Heart right ventricle (tissue), 16 donors: ENCODE measurements at places on chromosomes 1 and 21. TPM values are rescaled to one million over a fixed set of nuclear protein-coding genes. Genes with fewer than 3 reads are reported as not detected.
A peak's percentile ranks its signal among the peaks of the same experiment; 100 is the strongest.

DNA sequence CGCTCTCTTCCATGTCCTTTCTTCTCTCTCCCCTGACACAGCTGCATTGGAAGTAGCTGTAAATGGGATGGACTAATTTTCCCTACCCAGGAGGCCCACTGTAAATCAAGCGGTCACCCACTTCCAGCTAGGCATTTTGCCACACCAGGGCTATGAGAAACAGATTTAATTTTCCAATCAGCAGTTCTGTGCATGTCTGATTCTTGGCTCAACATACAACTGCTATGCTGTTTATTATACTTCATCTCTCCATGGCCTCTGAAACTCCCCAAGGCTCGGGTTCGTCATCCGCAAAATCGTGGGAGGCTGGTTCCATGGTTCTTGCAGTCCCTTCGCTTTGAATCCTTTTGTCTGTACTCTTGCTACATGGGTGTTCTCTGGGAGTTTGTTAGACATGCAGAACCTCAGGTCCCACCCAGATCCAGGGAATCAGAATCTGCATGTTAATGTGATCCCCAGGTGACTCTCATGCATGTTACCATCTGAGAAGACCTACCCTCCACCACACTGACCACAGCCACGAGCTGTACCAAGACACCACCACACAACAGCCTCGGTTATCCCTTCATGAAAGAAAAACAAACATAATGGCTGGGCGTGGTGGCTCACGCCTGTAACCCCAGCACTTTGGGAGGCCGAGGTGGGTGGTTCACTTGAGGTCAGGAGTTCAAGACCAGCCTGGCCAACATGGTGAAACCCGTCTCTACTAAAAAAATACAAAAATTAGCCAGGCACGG lies 190.5 kb downstream of the GABPA start:
- H3K36me3 ChIP-seq: no peaks in the 10 kb centered on the region
- H3K4me3 ChIP-seq: no peak overlapping the region
- H3K27ac ChIP-seq: peak overlapping the region; percentile 52
- no peaks in the 10 kb centered on the region for H3K27me3 ChIP-seq
- H3K4me1 ChIP-seq: peaks cover 22% of the 10 kb centered on the region

- no peaks in the 10 kb centered on the region for H3K27me3 ChIP-seq
- H3K36me3 ChIP-seq: no peaks in the 10 kb centered on the region
- peaks cover 22% of the 10 kb centered on the region for H3K4me1 ChIP-seq
- H3K27ac ChIP-seq: no peak overlapping the region
- DNase-seq: no peak
Measured at GRCh38 chr1:84615790-84616189, 41.5 kb upstream of the CTBS start.

GRCh38 chr1:24963943-24964693 lies 34.0 kb upstream of the RUNX3 start:
- no peaks in the 10 kb centered on the region for H3K36me3 ChIP-seq
- H3K27me3 ChIP-seq: peaks cover 53% of the 10 kb centered on the region
- DNase-seq: no peak
- H3K27ac ChIP-seq: no peak overlapping the region
- no peak overlapping the region for H3K4me3 ChIP-seq

GRCh38 chr1:77143529-77144121 lies 75.6 kb downstream of the PIGK start:
- H3K27ac ChIP-seq: no peak overlapping the region
- no peak for DNase-seq

DNA sequence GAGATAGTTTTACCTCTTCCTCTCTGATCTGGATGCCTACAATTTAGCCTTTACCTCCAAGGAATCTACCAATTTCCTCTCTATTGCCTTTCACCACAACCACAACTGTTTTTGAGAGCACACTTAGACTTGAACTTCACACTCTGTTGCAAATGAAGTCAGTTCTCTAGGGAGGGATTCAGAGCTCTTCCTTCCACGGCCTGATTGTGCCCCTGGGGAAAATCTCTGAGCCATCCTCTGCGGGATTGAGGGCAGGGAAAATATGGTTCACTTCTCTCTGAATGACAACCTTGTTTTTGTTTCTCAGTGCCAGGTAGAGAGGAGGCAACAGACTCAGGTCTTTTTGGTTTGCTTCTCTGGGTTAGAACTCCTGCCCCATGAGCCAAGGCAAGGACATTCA lies 35.4 kb upstream of the BCL10 start:
- no peak for DNase-seq
- H3K27me3 ChIP-seq: no peaks in the 10 kb centered on the region
- H3K4me1 ChIP-seq: peaks cover 41% of the 10 kb centered on the region
- H3K36me3 ChIP-seq: no peaks in the 10 kb centered on the region
- no peak overlapping the region for H3K27ac ChIP-seq

DNA sequence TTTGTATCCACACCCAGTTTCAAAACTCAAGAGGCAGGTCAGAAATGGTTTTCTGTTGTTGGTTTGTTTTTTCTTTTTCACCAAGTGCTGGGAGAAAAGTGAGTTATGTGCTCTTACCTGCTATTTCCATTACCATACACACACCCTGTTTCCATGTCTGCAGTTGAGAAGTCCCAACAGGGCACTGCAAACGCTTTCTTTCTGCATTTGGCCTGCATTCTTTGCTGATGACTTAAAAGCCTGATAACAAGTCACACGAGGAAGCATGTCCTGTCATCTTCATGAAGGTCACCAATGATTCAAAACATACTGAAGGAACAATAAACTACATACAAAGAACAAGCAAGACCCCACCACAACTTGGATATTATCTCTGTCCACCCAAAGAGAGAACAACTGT lies 24.8 kb upstream of the KCNE1 start:
- H3K27me3 ChIP-seq: no peaks in the 10 kb centered on the region
- H3K4me1 ChIP-seq: peaks cover 26% of the 10 kb centered on the region
- no peak overlapping the region for H3K4me3 ChIP-seq
- H3K27ac ChIP-seq: peak overlapping the region; percentile 77

DNA sequence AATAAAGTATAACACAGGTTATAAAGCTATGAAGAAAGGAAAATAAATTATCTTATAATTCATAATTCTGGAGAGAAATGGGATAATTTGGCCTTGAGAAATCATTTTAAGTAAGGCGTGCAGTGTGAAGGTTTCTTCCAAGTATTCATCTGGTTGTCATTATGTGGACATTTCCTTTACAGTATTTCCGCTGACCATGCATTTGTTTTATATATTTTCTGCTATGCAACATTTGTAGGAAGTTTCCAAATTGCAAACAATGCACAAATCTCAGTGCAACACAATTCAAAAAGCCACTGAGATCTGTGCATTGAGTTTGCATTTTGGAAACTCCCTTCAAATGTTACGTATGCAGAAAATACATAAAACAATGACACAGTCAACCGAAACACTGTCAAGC lies 17.8 kb downstream of the ZNF670 start:
- no peaks in the 10 kb centered on the region for H3K36me3 ChIP-seq
- no peaks in the 10 kb centered on the region for H3K27me3 ChIP-seq
- no peak overlapping the region for H3K4me3 ChIP-seq
- H3K4me1 ChIP-seq: peaks cover 8% of the 10 kb centered on the region
- no peak for DNase-seq
- H3K27ac ChIP-seq: no peak overlapping the region

DNA sequence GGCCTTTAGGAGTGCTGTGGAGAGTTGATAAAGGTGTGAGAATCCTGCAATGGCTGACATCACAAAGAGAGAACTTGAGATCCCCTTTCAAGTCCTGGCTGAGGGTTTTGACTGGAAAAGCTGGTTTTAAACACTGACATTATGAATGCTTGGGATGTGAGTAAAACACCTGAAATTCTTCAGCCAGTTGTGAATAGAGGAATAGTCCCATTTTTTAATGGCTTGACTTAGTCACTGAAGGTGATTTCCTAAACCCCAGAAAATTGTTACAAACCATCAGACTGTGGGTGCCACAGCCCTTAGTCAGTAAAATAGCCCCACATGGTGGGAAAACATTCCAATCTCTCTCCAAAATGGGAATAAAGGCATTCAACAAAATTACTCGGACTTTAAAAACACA lies 107.7 kb upstream of the LMO4 start:
- no peak overlapping the region for H3K4me3 ChIP-seq
- peaks cover 1% of the 10 kb centered on the region for H3K4me1 ChIP-seq
- H3K27me3 ChIP-seq: no peaks in the 10 kb centered on the region
- no peak overlapping the region for H3K27ac ChIP-seq

DNA sequence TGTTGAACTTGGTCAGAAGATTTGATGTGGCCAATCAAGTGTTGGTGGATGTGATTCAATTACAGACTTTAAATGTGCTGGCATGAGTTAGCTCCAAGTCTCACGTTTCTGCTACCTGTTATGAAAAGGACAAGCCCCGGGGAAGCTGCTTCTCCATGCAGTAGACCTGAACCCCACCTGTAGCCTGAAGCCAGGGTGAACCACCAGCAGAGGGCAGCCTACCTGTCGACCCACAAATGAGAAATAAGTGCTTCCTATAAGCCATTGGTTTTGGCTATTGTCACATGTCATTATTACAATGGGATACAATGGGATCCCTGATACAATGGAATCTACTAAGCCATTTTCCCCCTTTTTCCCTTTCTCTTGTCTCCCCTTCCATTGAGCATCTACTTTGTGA lies 230.2 kb downstream of the PRDM2 start:
- no peaks in the 10 kb centered on the region for H3K36me3 ChIP-seq
- H3K27ac ChIP-seq: no peak overlapping the region
- H3K4me3 ChIP-seq: no peak overlapping the region
- DNase-seq: no peak
- peaks cover 11% of the 10 kb centered on the region for H3K27me3 ChIP-seq
- H3K4me1 ChIP-seq: no peaks in the 10 kb centered on the region

The SYDE2 gene
- 21.3 TPM for total RNA-seq

The BNIPL gene
- total RNA-seq: 0.24 TPM

The RNU1-4 gene
- total RNA-seq: 4,094 TPM

The CFAP74 gene
- total RNA-seq: not detected

The NPHP4 gene
- total RNA-seq: 4.6 TPM
